CD4-positive, alpha-beta T cell treated with Interleukin-2 at 100 ng/mL for 4 hours (primary cell): ENCODE measurements at places on chromosomes 2 and 18.

GRCh38 chr2:122851972-122852531 lies 1096.6 kb downstream of the TSN start:
- DNase-seq: no peak

DNA sequence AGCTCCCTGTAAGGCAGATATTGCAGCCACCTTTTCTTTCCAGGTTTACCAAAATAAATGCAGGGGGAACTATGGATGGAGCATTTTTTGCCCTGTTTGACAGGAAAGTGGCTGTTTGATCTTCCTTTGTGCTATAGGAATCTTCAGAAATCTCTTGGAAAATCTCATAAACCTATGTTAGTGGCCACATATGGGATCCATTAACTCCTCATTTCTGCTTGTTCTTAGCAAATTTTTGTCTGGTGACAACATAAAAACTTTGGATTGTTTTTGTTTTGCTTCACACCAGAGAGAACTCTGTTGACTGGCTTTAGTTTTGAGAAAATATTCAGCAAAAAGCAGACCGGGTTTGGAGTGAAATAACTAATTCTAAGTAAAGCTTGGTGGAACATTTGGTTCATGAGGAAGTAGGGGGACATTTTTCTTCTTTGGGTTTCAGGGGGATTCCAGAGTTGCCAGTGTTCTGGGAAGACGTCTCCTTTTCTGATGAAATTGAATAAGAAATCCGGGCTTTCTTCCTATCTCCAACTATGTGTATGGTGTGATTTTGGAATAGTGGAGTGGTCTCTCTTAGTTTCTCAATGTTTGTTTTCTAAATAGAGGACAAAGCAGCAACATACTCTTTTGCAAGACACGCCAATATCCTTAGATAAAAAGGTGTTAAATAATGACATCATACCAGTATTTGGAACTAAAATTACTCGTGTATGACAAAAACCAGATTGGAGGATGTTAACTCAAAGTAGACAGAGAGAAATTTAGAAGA lies 174.4 kb downstream of the ICOS start:
- DNase-seq: no peak

- DNase-seq: peak; percentile 16
Measured at GRCh38 chr2:190343089-190343535, 277 bp upstream of the INPP1 start.

DNA sequence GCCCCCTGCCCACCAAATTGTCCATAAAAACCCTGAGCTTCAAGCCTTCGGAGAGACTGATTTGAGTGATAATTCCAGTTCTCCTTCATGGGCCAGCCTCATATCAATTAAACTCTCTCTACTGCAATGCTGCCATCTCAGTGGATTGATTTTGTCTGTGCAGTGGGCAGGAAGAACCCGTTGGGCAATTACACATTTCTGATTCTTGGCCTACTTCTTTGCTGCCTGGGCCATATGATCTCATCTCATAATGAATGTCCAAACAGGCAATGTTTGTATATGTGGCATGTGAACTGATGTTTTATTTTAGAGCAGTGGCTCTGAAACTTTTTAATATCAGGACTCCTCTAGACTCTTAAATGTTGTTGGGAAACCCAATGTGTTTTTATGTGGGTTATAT lies 101.2 kb upstream of the SLC38A11 start:
- DNase-seq: no peak

GRCh38 chr18:25247725-25248124 lies 104.2 kb downstream of the ZNF521 start:
- no peak for DNase-seq

DNA sequence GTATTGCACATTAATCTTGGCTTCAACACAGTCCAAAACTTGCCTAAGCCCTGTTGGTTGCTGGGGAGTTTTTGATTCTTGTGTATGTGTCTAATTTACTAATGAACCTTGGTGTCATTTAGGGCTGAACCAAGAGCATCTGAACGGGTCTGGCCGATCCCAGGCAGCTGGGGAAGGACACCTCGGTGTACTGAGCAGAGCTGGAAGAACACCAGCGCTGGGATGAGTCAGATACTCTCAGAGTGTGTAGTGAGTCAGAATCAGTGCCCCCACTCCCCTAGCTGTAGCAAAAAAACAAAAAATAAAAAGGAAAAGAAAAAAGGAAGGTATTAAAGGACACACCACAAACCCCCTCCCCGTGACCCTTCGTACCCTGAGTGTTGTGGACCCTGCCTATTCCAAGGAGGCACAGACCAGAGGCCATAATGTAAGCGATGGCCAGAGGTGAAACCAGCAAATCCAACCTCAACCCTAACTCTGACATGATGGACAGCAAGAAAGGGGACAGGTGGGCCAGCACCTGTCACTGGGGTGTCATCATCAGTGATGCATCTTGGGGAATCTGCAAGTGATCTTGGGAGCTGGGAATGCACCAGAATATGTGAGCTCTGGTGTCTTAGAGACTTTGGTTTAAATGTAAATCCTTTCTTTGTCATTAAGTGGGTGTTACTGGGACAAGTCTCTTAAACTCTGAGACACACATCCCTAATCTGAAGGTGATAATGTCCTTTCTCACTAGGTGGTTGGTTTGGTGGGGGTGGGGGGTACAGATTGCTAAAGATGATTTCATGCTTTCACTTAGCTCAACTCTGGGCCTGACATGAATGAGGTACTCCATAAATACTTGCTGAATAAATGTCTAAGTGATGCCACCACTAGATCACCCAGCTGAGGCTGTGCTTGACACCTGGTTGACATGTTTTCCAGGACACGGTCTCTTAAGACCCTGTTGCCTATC lies 34.2 kb upstream of the NCOA1 start:
- peak; percentile 10 for DNase-seq

- DNase-seq: no peak
Measured at GRCh38 chr2:78541088-78541450, 484.4 kb upstream of the REG3G start.

GRCh38 chr2:40470822-40471813 lies 19.2 kb upstream of the SLC8A1 start:
- DNase-seq: no peak

GRCh38 chr2:234406085-234406484 lies 90.8 kb downstream of the ARL4C start:
- no peak for DNase-seq

GRCh38 chr2:190635781-190636180 lies 13.1 kb upstream of the NAB1 start:
- DNase-seq: peak; percentile 29
